Activated T-helper 2 cell treated with anti-CD3 and anti-CD28 coated beads, Interferon-gamma antibody, Interleukin-2, Interleukin-4, amounts not matched to agents 10 μg/mL and 5 μg/mL and 100 μg/mL, durations not matched to agents 14 hours and 24 hours and 36 hours (primary cell): ENCODE measurements at places on chromosomes 13 and 19. TPM values are rescaled to one million over a fixed set of nuclear protein-coding genes. Genes with fewer than 3 reads are reported as not detected.

DNA sequence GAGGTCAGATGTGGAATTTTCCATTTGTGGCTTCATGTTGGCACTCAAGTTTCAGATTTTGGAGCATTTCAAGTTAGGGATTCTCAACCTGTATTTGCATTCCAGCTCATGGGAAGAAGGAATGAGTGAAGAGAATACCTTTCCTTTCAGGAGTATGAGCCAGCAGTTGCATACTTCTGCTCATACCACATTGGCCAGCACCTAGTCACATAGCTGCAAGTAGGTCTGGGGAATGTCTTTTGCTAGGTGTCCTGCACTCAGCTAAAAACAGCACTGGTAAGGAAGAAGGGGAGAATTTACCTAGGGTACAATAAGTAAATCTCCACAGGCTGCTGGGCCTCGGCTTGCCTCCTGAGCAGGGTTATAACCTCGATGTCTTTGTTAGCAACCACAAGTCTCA, 24.6 kb upstream of the ATP8A2 start:
- DNase-seq = no peak

LPAR2 gene
- total RNA-seq = 28.9 and 29.8 TPM in 2 replicates

DNA sequence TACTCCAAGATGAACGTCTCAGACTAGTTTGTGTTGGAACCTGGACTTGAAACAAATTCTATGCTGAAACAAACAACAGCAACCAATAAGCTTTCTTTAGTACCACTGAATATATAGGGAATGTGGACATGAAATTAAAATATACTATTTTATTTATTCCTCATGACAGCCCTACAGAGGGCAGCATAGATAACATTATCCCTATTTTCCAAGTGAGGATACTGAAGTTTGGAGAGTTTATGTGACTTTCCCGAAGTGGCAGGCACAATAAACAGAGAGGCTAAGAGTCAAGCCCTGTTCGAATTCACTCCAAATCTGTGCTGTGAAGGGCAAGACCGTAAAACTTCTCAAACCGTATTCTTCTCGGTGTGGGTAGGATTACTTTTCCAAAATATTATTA, 509.9 kb upstream of the GPC6 start:
- no peak for DNase-seq

DNA sequence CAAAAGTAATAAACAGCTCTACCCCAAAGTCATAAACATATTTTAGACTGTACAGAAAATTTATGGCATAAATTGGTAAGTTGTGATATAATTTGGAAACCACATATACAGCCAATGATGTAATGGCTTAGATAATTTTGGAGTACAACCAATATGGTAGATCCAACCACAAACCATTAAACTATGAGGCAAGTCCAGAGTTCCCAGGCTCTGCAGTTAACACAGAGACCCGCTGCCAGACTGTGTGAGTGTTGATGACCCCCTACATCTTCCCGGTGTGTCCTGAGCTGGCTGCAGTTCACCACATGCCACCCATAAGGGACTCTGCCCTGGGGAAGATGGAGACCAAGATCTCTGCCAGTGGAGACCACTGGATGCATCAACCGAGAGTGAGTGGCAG, 9.9 kb upstream of the SERPINE3 start:
- no peak for DNase-seq

- no peak for DNase-seq
These were observed 58.5 kb downstream of the TRPM4 start for GRCh38 chr19:49216071-49216470.

TMEM38A gene
- total RNA-seq = 0.64 and 0.96 TPM in 2 replicates

SHC2 gene
- not detected in 2 replicates for total RNA-seq

TNNI3 gene
- not detected in 2 replicates for total RNA-seq

- DNase-seq = no peak
These were observed 29.9 kb upstream of the CEBPA start for GRCh38 chr19:33332248-33332647.

DNA sequence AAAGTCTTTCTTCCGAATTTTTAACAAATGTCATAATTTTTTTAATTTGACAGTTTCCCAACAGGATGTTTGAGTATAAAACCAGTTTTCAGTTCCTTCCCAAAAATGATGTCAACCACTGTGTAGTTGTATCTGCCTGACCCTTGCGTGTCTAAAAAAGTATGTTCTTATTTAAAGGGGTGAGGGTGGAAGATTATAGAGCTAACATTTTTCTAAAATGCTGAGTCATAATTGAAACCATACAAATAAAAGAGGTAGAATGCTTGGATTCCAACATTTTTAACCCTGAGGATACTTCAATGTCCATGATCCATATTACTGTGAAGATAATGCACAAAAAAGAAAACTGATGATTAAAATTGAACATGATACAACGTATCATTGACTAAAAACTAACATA, 1388.8 kb downstream of the UQCRFS1 start:
- DNase-seq = no peak

DNA sequence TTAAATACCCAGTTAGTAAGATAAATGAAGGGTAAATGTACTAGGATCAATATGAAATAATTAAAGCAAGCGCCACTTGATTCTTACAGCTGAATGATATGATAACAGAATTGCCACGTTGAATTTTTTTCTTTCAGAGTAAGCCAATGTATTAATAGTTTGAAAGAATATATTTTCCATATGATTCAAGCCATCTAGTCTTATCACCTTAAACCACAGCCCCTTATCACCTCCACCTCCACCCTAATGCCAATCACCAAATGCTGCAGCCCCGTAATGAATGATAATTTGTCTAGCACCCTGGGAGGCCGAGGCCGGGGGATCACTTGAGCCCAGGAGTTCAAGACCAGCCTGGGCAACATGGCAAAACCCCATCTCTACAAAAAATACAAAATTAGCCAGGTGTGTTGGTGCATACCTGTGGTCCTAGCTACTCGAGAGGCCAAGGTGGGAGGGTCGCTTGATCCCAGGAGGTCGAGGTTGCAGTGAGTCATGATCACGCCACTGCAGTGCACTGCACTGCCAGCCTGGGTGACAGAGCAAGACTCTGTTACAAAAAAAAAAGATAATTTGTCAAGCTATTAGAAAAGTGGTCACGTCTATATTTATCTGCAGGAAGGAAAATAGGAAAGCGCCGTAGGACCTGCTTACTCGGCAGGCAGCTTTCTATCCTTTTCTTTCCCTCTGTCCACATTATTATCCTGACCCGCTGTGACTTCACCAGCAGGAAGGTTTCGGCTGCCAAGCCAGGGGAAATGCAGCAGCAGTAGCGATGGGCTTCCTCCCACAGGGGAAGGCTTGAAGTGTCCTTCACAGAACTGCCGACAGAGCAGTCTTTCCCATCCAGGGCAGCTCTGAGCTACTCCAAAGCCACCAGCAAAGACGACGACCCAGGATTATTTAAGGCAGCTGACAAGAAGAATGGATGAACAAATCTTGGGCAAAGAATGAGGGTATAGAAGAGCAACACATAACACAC, 19.7 kb upstream of the CLN5 start:
- no peak for DNase-seq

GRCh38 chr19:44552324-44552723, 22.8 kb upstream of the CEACAM20 start:
- no peak for DNase-seq
